ENCODE measurements at places on chromosomes 6 and 20.

- DNase-seq, result no peak
Observed at GRCh38 chr6:112470376-112470775, 123.2 kb downstream of the RFPL4B start.

GRCh38 chr6:126945150-126945685 is 173.3 kb upstream of the RSPO3 start:
- DNase-seq, result no peak

DNA sequence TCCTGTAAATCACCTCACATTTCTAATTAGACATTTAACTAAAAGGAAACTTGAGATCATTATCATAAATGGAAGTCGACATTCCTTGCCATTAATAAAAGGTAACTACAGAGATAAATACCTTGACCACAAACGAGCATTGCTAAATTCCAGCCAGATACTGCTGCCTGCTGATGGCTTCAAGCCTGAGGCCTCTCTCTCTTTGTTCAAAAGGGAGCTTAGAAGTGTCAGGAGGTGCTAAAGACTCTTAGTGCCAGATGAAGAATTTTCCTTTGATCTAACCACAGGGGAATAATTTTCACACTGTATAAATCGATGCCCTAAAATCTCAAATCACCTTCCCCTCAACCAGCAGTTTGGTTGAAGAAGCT is 248.2 kb upstream of the PMEPA1 start:
- no peak for DNase-seq

GRCh38 chr6:156169371-156169770 is 607.8 kb upstream of the ARID1B start:
- DNase-seq, result no peak

GRCh38 chr6:128446497-128446896 is 73.9 kb downstream of the PTPRK start:
- no peak for DNase-seq

DNA sequence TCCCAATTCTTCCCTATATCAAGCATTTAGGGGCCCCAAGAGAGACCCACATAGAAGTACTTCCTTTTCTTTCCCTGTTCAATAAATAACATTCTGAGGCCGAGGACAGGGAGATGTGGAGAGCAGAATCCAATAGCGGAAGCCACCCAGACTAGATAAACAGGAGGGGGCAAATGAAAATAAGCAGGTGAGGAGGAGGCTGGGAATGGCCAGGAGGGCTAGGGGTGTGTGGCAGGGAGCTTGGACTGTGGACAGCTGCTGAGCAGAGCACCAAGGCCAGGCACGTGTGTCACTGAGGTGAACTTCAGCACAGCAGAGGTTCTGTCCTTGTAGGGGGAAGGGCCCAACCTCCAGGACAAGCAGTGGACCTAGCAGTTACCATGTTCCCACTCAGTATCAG is 339.2 kb downstream of the FOXA2 start:
- DNase-seq, result no peak

GRCh38 chr6:119443993-119444641 is 94.6 kb upstream of the MAN1A1 start:
- DNase-seq, result peak; percentile 8

- DNase-seq, result no peak
Observed at GRCh38 chr20:21522481-21523280, 8.8 kb upstream of the NKX2-2 start.

- DNase-seq, result no peak
Observed at GRCh38 chr6:116369964-116370759, 585 bp upstream of the DSE start.
